ENCODE measurements at places on chromosomes 16 and 17.

- DNase-seq = no peak
These were observed 7.8 kb upstream of the SRL start for GRCh38 chr16:4249530-4250308.

GRCh38 chr16:79001156-79001967 is 599.2 kb downstream of the MAF start:
- DNase-seq = no peak

DNA sequence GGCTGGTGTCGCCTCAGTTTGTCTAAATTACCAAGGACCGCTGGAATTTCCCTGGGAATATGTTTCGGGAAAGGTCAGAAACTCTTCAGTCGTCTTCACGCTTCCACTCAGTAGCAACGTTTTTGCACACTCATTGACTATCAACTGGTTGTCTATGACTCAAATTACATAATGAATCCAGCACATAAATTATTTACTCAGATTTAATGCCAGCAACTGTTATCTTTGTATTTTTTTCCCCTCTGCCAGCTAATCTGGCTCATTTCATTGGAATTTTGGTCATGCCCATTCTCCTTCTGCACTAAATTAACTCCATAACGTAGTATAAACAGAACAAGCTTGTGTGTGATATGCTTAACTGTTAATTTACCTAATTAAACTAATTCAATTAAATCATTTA is 372.7 kb upstream of the ZFHX3 start:
- DNase-seq = no peak

- DNase-seq = no peak
These were observed 72.7 kb downstream of the CYLD start for GRCh38 chr16:50814541-50814940.

DNA sequence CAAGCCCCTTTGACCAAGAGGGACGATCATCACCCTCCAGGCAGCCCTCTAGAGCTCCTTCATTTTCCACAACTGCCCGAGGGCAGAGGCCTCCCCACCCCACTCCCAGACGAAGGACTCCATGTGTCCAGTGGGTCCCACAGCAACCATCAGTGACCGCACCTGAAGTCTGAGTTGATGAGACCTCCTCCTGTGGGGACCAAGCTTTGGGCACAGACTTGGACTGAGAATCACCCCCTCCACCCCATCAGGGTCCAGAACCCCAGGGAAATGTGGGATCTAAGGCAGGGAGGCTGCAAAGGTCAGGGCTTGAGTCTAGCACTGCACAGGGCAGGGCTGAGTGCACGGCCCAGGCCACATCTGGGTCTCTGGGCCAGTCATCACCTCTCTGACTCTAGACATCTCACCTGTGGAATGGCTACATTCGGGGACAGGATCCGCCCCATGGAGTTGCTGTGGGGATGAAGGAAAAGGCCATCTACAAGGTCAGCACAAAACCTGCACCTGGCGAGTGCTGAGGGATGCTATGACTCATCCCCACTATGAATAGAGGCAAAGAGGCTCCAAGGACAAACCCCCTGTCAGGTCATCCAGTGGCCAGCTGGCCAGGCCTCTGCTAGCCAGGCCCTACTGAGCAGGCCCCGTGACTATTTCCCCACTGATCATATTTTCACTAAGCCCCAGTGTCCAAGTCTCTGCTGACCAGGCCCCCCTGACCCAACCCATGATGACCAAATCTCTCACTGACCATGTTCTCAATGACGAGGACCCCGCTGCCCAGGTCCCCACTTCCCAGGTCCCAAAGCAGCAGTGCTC is 38.4 kb downstream of the TNFRSF13B start:
- no peak for DNase-seq

DNA sequence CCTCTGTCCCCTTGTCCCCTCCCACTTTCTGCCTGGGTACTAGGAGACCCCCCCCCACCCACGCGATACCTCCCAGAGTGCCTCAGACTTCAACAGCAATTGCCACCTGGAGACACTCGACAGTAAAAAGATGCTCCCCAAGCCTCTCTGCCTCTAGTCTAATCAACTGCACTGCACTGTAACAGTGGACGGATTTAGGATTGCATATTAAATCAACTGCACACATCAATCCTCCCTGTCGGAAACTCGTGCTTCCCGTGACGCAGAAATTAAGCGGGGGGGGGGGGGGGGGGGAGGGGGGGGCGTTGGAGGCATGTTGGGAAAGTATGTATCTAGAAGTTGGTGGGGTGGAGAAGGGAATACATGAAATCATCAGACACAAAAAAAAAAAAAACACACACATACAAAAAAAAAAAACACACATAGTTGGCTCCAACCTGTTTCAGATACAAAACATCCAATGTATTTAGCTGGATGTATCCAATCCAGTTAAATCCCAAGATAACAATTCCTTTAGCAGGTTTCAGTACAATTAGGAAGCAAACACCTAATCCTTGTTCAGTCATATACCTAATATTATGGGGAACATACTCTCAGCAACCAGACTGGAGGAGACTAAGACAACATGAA is 29.7 kb downstream of the FAM222B start:
- DNase-seq = no peak

DNA sequence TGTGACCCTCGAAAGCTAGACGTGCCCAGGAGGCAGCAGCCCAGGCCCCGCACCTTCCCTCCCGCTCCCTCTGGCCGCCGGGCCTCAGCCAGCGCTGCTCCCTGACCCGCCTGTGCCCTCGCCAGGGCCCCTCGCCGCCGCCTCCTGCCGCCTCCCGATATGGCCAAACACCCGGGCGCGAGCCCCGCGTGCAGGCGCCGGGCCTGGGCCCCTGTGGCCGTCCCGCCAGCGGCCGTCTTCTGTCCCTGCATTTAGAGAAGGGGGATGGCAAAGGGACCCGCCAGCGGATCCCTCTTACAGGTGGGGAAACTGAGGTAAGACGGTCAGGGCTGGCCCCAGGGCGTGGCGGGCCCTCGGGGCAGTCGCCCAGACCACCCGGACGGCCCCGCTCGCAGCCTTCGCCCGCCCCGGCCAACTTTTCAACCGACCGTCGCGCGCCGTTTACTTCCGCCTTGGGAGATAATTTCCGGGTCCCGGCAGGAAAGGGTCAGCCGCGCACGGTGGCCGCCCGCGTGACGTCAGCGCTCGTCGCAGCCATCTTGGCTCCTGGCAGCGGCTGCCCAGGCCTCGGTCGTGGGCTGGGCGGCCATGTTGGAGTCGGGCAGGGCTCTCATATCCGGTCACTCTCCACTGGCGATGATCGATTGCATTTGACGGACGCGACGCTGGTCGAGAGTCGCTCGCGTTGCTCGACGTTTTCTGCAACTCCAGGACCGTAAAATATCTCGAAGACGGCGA is 7.0 kb upstream of the GNG13 start:
- DNase-seq = peak; percentile 86

DNA sequence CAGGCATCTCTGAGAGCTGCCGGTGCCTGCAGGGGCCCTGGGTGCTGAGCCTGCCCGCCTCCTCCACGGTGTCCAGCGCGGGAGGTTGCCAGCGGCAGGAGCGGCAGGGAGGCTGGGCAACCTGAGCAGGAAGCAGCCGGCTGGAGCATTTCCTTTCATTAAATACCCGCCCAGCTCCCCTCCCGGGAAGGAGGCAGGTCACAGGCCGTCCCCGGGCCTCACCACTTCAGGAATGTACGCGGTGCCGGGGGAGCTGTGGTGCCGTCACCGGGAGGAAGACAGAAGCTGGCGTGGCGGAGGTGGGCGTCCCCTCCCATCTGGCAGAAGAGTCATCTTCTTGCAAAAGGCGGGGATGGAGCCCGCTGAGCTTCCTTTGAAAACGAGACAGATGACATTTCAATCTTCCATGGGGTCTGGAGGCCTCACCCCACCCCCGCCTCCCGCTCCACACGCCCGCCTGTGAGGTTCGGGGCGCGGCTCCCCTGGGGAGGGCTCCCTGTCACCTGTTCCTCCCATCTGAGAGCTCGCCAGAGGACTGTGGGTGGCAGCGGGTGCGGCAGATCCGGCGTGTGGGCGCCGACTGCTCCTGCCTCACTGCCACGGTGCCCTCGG is 16.0 kb downstream of the SOX8 start:
- peak; percentile 43 for DNase-seq

DNA sequence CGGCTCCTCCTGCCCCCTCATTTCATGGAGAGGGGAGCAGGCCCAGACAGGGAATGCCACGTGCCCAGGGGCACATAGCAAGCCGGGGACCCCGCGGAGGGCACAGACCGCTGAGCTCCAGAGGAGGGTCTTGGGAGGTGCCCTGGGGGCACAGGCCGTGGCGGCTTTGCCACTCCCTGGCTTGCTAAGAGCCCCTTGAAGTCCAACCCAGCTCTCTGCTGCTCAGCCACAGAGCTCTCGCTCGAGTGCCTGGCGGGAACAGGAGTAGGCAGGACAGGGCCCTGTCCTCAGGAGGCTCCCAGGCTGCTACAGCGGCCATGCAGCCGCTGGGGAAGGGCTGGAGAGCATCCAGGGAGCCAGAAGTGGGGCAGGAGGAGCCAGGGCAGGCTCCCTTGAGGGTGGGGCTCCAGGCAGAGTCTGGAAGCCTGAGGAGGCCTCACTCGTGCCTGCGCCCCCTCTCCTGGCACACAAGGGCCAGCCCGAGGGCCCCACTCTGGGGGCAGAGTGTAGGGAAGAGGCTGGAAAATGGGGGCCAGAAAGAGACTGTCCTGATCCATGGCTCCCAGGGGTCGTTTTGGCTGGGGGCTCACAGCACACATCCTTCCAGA is 4.4 kb upstream of the RAB26 start:
- no peak for DNase-seq

- no peak for DNase-seq
These were observed 201.7 kb upstream of the PSMD7 start for GRCh38 chr16:74094962-74095361.

- DNase-seq = no peak
These were observed 4.0 kb downstream of the RNF222 start for GRCh38 chr17:8393470-8394231.

GRCh38 chr17:66963909-66964771 is at the start of gene CACNG4:
CACNG4 (plus strand) TSS chr17:66964707; CDS start chr17:66964912, 205 bp downstream.
- no peak for DNase-seq

GRCh38 chr16:89061590-89062380 is 31.9 kb upstream of the ACSF3 start:
- DNase-seq = no peak

DNA sequence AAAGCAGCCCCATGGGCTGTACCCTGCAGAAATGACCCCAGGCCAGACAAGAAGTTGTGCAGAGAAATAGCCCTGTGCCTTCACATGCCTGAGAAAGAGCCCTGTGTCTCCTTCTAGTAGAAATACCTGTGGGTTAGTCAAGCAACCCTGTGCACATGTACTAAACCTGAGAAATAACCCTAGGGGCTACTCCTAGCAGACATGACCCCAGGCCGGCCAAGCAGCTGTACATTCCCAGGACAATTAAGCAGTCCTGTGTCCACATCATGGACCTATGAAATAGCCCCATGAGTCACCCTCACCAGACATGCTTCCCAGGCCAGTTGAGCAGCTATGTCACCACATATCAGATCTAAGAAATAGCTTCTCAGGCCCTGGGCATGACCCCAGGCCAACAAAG is 519.7 kb upstream of the CA10 start:
- DNase-seq = no peak

GRCh38 chr16:88331989-88332920 is 50.5 kb upstream of the ZNF469 start:
- no peak for DNase-seq

DNA sequence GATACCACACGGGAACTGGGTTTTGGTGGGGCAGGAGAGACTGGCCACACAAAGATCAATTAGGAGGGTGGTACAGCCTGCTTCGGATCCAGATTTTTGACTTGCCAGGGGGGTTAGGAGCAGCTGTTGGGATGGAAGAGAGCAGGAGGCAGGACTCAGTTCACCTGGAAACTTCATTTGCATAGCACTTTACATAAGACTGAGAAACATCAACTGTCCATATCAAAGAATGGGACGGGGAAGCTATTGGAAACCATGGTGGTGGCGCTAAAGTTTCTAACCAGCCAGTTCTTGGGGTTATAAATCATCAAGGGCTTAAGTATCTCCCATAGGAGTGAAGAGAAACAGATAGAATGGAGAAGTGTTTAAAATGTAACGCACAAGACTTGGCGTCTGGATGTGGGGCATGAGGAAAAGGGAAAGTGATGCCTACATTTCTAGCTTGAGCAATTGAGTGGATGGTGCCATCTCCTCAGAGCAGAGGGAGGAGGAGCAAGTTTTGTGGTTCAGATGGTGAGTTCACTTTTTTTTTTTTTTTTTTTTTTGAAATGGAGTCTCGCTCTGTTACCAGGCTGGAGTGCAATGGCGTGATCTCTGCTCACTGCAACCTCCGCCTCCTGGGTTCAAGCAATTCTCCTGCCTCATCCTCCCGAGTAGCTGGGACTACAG is 6.4 kb upstream of the SRCAP start:
- DNase-seq = no peak

GRCh38 chr17:15452746-15453145 is 14.7 kb downstream of the CDRT4 start:
- DNase-seq = no peak

GRCh38 chr17:44324571-44325275 is at the start of gene SLC25A39:
SLC25A39 (minus strand) TSS chr17:44324823; CDS start chr17:44323562, 1,261 bp downstream.
- peak; percentile 90 for DNase-seq

GRCh38 chr17:50292465-50292864 is 18.2 kb downstream of the TMEM92 start:
- no peak for DNase-seq

DNA sequence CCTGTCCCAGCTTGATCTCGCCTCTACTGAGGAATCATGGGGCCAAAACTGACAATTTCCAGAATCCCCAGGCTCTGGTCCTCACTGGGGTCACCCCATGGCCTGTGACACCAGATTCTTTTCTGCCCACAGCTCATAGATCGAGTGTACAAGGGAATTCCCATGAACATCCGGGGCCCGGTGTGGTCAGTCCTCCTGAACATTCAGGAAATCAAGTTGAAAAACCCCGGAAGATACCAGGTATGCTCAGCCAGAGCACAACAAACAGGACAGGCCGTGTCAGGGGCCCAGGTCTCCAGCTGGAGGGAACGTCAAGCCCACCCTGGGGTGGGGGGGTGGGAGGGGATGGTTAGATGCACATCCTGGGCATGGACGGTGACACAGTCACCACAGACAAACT is 17.5 kb downstream of the USP6 start:
- no peak for DNase-seq

- no peak for DNase-seq
These were observed 31.8 kb upstream of the TENT4B start for GRCh38 chr16:50121278-50121677.

- DNase-seq = no peak
These were observed 8.5 kb downstream of the NR1D1 start for GRCh38 chr17:40091691-40092397.

DNA sequence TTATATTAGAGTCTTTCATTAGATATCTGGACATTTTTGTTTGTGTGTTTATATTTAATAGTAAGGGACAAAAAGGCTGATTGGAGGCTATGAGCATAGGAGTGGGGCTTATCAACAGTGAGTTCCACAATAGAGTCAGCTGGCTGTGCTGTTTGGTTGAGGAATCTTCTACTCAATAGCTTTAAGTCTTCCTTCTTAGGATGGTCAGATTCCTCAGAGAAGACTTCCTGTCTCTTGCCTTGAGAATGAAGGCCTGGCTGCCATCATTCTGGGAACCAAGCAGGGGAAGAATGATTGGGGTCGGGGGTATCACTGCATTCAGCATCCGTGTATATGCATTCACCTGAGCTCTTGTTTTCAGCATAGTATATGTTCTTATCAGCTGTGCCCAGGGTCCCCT is 31.9 kb upstream of the ABCC11 start:
- no peak for DNase-seq

GRCh38 chr16:28085389-28086171 is 22.1 kb upstream of the GSG1L start:
- DNase-seq = no peak
